CD4-positive, alpha-beta T cell treated with Interleukin-12 subunit alpha and Interleukin-12 subunit beta, for 1 hour (primary cell): ENCODE measurements at places on chromosomes 6 and 20.

DNA sequence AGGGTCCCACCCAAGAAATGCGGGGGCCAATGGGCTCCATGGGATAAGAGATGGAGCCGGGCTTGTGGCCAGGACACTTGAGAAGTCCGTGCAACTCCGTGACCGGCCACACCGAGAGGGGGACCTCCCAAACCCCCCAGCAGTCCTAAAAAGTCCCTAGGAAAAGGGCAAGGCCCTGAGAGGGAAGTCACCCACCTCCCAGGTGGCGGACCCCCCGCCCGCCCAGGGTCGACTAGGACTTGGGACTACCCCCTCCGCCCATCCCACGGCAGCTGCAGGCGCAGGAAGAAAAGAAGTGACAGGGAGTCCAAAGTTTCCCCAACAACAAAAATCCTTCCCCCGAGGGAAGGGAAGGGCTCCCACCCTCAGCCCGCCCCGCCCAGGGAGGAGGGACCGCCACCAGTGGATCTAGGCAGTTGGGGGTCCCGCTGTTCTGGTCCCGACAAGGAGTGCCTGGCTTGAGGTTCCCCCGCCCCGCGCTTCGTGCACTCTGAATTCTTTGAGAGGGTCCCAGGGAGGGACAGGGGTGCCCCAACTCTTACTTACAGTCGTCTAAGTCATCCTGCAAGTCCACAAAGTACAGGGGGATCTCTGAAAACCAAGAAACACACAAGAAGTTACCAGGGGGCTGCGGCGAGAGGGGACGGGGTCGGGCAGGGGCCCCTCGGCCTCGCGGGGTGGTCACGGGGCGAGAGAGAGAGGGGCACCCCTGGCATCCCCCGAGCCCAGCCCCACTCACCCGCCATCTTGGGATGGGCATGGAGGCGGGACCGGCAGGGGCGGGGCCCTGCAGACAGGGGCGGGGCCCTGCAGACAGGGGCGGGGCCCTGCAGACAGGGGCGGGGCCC, 611 bp upstream of the RAB22A start:
- DNase-seq = peak; percentile 65

GRCh38 chr20:25195962-25196785, 662 bp downstream of the ENTPD6 start:
- peak; percentile 15 for DNase-seq

DNA sequence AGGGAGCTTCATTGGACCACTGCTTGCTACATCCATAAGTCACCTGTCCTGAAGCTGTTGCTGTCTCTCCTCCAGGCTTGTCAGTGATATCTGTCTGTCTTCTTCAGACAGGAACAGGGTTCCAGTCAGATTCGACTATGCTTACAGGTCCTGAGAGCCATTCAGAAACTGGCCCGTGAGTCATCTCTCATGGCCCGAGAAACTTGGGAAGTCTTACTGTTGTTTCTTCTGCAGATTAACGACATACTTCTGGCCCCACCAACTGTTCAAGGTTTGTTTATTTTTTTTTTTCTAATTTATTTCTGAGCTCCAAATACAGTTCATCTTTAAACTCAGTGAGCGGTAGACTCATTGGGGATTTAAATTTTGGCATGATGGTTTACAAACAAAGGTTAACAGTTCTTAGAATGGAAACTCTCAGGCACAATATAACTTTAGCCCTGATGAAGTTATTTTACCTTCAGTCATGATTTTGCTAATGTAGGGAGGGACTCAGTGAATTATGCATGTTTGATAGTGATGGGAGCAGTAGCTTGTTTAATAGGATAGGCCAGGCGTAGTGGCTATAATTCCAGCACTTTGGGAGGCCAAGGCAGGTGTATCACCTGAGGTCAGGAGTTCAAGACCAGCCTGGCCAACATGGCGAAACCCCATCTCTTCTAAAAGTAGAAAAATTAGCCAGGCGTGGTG, 24.7 kb downstream of the RALGAPB start:
- no peak for DNase-seq

DNA sequence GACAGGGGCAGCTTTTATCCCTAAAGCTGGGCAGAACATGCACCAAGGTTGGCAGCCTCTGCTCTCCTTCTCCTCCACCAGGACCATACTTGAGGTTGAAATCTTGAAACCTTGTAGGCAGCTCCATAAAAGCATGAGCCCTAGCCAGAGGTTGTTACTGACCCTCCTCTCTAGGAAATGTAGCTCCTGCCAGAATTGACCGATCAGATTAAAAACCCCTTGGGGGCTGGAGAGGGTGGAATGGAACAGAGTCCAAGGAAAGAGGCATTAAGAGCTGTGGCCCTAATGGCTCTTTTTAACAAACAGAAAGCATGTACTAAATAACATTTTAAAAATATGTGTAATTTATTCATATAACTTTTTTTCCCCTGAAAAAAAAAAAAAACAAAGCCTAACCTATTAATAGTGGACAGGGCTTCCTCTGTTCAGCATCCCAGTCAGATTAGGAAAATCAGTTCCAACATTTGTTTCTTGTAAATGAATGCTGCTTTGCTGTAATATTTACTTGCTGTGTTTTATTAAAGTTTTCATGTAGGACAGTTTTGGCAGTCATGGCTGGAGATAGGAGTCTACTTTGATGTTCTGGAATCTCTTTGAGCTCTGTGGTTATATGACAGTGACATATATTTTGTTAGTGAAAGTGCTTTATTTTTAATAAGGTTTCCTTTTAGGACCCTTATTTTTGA, 41.3 kb downstream of the MTHFD1L start:
- no peak for DNase-seq

DNA sequence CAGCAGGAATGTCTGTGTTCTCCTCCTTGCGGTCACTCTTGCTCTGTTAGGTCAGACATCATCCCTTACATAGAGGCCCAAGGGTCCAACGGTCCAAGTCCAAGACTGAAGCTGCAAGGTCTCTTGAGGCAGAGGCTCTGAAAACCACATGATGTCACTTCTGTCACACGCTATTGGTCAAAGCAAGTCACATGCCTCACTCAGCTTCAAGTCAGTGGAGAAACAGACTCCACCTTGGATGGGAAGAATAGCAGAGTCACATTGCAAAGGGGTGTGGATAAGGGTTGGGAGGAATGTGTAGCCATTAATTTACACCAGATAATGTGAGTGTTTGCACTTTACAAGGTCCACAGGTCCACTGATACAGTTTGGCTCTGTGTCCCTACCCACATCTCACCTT, 17.5 kb downstream of the SLC52A3 start:
- DNase-seq = no peak

DNA sequence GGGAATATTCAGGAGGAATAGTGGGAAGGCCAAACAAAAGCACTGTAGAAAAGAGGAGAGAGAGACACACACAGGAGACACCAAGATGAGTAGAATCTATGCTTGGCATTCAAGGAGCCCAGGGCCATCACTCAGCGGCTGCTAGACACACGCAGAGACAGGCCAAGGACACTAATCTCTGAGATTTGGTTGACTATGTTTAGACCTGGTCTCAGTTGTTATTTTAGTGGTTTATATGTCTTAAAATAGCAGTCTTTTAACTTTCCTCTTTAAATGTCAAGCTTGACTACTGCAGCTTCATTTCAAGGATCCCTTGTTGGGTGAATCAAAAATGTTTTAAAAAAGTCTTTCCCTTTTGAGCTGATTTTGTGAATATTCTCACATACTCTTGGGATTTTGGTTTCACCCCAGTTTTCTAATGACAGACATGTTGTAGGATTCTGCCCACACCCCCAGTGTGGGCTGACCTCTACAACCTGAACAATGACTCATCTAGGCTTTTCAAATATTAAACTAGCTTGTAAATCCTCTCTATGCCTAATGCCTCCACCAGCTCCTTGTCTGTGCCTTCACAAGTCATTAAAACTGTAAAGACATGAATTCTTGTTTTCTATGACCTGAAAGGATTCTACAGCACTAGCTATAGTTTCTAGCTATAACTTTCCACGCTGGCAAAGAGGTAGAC, 142.7 kb upstream of the EXOC2 start:
- no peak for DNase-seq
